HuH-7 (cell line): ENCODE measurements at places on chromosomes 4 and X.

- DNase-seq = no peak
Measured at GRCh38 chr4:122331195-122331594, 47.6 kb upstream of the ADAD1 start.

- no peak for DNase-seq
Measured at GRCh38 chr4:73856518-73856917, 3.4 kb downstream of the PF4V1 start.

GRCh38 chr4:54542540-54543041 is 115.2 kb upstream of the KIT start:
- no peak for DNase-seq

DNA sequence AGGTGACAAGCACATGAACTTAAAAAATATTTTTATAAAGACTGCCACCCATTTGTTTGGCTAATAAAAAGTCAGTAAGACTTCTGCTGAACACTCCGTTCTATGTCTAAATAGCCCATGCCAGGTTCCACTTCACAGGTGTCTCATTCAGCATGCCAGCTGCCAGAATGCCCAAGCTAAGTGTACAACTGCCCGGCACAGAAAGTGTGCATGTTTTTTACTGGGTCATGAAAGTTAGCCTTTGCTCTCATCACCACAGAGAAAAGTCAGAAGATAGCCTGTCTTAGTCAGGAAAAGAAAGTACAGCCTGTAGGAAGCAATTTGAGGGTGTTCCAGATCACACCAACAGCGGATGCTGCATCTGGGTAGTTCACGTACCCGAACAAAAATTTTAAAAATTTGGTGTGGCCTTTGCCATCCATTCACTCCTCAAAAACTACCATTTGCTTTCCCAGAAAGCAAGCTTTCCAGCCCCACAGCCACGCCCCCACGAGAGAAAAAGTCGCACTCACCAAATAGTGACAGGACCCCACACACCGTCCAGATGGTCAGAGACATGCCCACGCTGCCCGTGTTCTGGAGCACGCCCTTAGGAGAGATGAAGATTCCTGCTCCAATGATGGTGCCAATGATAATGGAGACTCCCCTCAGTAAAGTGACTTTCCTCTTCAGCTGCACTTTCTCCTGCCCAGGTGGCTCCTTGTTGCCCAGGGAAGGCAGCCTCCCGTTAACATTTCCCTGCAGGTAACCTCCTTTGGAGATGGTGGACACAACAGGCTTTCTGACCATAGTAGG is 671 bp downstream of the SLC7A11 start:
- no peak for DNase-seq

DNA sequence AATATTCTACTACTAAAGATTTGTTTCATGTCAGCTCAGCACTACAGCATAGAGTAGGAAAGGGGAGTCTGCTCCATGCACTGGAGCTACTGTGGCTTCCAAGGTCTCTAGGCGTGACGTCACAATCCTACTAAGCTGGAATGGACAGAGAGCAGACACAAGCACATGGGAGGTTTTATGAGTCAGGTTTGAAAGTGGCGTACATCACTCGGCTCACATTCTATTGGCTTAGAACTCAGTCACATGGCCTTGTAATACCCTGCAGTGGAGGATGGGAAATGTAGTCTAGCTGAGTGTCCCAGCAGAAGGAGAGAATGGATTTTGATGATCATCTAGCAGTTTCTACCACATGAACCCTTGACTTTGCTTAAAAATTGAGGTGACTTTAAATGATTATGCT is 624.8 kb upstream of the ATOH1 start:
- no peak for DNase-seq

DNA sequence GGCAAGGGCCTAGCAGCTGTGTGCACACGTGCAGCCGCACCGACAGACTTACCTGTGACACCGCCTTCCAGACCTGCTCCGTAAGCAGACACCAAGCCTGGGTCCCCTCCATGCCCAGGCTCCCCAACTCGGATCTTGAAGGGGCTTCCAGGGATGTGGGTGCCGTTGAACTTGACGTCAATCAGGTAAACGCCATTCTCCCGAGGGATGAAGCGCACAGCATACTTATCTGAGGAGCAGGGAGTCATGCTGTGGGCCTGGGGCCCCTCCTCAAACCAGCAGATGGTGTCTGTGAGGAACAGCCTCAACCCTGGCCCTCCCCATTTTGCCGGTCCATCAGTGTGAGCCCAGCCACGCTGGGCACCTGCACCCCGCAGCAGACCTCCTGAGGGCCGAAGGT is 24.5 kb downstream of the FLNA start:
- no peak for DNase-seq

- DNase-seq = no peak
Measured at GRCh38 chr4:181219783-181220416, 1023.3 kb upstream of the TENM3 start.

- no peak for DNase-seq
Measured at GRCh38 chr4:10384974-10385373, 72.3 kb downstream of the ZNF518B start.
